Hepatocyte (in vitro differentiated cells): ENCODE measurements at places on chromosomes 11 and 22.

GRCh38 chr11:256952-257737, 20.4 kb downstream of the PSMD13 start:
- no peak for DNase-seq

GRCh38 chr11:69487849-69488542, 6.5 kb downstream of the LINC01488 start:
- DNase-seq: no peak

DNA sequence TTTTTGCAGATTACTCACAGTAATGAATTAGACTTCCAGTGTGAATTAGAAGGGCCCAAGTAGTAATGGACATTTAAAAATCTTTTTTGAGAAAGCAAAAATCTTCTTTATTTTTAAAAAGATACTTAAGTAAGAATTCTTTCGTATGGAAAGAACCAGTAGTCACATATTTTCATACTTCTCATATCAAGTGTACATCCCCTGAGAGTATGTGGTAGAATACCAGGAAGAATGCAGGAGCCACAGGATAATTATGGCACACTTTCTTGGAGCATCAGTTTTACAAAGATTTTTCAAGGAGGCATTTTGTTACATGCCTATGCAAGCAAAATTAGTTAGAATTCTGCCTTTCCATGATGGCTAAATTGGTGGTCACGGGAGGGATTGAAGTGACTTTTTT, 28.1 kb downstream of the POLD3 start:
- DNase-seq: no peak

DNA sequence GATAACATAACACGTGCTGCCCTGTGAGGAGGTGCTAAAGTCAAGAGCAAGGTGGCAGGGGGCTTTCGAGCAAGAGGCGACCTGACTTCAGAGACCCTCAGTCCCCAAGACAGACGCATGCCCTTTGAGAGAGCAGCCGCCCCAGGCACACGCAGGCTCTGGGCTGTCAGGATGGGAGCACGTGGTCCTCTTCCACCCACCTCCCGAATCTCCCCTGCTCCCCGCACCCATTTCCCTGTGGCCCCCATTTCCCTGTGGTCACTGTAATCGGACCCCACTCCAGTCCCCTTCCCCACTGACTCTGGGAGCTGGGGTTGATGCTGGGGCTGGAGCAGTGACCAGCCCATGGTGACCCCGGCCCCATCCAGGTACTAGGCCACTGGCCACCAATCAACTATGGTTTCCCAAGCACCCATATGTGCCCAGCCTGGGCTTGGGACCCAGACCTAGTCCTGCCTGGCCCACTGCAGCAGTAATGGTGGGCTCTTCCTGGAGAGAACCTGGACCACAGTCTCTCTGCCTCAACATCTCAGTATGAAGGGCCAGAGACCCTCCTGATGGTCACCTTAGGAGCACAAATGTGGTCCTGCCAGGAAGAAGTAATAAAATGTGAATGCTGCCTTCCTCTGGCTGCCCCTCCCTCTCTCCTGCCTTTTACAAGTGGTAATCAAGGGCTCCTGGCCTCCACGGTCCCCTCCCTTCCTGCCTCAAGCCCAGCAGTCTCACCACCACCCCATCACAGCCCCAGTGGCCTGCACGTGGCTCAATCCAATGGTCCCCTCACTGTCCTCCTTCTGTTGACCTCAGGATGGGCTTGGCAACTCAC, 39.0 kb downstream of the IGLL5 start:
- no peak for DNase-seq

DNA sequence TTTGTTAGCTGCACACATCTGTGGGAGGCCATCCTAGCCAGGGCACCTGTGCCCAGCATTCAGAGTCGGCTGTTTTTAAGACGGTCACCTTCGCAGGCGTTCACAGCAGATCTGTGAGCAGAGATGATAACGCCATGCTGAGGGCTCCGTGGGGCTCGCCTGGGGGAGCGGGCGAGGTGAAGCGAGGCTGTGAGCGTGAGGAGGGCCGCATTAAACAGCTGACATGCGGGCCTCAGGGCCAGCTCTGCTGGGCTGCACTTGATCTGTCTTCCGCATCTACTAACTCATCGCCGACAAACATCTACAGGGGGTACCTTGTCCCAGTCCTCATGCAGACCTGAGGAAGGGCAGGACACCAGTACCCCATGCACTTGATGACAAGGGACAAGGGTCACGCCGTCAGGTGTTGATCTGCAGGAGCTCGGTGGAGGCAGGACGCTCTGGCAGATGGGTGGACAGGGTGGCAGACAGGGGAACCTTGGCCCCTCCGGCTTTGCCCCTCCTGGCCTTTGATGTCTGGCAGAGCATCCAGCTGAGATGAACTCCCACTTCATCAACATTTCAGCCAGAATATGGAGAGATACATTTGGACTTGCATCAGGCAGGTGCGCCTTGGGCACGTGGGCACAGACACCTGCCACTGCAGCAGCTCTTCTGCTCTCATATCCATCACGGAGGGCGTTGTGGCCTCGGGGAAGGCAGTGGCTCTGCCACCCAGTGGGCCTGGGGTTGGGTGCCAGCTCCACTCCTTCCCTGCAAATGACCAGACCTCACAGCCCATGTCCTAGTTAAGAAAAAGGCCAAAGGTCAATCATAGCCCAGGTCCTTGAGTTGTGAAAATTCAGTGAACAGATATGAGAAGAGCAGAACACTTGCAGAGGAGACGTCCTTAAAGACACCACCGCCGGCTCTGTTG, 822.9 kb downstream of the BRD1 start:
- DNase-seq: no peak

DNA sequence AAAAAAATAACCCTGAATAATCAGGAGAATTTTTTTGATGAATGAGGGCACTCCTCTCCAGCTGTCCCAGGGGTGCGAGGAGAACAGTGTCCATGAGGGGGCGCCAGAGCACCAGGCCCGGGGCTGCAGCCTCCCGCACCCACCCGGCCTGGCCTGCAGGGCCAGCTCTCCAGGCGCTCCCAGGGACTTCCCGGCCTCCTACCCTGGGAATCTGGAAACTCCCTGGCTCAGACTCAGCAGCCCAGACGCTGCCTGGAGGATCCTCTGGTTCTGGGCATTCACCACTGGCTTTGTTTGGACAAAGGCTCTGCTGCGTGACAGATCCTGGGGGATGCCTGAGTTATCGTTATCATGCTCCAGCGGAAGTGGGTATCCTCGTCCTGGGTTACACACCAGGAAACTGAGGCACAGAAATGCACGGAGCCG, 31.0 kb downstream of the MCM5 start:
- DNase-seq: peak; percentile 94

- no peak for DNase-seq
These were observed 35.0 kb downstream of the POLD3 start for GRCh38 chr11:74627381-74627780.

DNA sequence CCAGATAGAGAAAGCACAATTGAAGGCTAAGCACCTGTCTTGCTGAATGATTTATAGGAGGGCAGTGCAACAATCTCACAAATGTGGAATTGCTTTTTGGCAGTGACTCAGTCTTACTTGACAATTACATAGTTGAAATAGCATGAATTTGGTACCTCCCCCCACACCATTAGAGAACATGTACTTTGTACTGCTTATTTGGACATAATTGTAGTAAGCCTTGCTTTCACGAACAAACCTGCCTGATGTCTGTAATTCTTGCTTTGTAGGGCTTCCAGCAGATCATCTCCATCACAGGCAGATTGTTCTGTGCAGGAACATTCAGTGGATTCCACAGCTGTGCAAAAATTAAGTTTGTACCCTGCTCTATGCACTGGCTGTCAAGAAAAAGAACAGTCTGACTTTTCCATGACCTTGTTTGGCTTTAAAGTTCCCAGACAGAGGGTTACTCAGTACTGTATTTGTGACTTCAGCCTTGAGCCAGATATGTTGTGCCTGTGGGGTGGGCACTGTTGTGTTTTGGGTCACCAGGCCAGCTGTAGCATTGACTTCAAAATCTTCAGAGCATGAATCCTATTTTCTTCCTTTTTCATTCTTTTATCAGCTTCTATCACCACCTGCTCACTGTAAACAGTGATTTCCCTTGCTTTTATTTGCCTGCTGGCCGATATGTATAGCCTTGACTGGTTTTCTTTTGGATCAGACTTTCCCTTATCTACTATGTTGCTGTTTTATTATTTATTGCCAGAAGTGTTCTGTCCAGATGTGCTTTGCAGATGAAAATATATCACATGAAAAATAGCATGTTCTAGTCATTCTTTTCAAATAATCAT, 941.0 kb upstream of the CHORDC1 start:
- DNase-seq: peak; percentile 35

- DNase-seq: peak; percentile 67
These were observed 40.5 kb downstream of the IL18BP start for GRCh38 chr11:72039031-72039855.

DNA sequence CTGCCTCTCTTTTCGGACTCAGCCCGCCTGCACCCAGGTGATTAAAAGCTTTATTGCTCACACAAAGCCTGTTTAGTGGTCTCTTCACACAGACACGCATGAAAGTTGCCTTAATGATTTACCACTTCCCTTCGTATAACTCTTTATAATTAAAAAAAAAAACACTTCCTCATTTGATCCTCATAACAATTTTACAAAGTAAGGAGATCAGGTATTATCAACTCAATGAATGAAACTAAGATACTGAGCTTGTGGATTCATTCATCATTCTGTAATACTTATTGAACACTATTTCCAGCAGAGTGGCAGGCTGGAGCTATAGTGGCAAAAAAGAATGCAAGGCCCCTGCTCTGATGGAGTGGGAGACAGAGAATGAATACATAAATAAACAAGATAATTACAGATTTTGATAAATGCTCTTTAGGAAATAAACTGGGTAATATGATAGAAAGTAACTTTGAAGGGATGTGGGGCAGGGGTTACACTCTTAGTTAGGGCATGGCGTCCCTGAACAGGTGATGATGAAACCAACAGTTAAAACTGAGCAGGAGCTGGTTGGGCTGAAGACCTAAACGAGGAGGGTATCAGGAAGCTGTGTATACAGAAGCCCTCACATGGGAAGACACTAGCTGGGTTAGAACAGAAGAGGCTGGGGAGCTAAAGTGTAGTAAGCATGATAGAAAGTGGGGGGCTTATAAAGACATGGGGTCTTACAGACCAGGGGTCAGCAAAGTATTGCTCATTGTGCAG, 5.4 kb upstream of the CRTAM start:
- no peak for DNase-seq

GRCh38 chr11:68488623-68489022, 28.1 kb downstream of the PPP6R3 start:
- DNase-seq: no peak

- DNase-seq: no peak
These were observed 1412.2 kb downstream of the BRD1 start for GRCh38 chr22:48415520-48415919.

DNA sequence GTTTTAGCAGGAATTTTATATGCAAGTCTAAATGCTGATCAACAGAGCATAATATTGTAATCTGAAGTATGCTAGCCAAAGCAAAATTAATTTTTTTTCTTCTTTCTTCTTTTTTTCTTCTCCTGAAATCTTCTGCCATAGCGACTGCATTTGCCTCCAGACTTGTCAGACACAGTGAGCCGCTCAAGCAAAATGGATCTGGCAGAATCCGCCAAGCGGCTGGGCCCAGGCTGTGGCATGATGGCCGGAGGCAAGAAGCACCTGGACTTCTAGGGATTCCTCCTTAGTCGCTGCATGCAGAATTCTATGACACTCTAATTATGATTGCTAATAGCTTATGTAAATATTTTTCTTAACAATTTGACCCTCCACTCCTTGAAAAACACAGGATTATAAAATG, 27.9 kb downstream of the PAX6 start:
- no peak for DNase-seq

- no peak for DNase-seq
These were observed 520.8 kb downstream of the BRD1 start for GRCh38 chr22:49306632-49307480.

- DNase-seq: no peak
These were observed 25.5 kb downstream of the EMID1 start for GRCh38 chr22:29230972-29231875.

DNA sequence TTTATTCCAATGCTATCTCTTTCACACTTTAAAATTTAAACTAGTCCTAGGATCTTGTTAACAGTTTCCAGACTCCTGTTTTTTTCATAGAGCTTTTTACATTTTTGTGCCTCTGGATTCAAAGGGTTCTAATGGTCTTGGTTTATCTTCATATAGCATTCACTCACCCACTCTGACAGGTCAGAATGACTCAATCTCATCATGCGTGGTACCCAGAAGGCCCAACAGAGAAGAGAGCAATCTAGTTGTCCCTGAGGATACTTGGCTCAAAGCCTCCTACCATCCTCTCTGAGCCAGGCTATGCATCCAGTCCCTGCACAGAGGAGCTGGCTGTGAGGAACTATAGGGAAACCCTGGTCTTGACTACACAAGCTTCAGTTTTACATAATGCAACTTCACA, 27.5 kb downstream of the MAML2 start:
- DNase-seq: no peak

DNA sequence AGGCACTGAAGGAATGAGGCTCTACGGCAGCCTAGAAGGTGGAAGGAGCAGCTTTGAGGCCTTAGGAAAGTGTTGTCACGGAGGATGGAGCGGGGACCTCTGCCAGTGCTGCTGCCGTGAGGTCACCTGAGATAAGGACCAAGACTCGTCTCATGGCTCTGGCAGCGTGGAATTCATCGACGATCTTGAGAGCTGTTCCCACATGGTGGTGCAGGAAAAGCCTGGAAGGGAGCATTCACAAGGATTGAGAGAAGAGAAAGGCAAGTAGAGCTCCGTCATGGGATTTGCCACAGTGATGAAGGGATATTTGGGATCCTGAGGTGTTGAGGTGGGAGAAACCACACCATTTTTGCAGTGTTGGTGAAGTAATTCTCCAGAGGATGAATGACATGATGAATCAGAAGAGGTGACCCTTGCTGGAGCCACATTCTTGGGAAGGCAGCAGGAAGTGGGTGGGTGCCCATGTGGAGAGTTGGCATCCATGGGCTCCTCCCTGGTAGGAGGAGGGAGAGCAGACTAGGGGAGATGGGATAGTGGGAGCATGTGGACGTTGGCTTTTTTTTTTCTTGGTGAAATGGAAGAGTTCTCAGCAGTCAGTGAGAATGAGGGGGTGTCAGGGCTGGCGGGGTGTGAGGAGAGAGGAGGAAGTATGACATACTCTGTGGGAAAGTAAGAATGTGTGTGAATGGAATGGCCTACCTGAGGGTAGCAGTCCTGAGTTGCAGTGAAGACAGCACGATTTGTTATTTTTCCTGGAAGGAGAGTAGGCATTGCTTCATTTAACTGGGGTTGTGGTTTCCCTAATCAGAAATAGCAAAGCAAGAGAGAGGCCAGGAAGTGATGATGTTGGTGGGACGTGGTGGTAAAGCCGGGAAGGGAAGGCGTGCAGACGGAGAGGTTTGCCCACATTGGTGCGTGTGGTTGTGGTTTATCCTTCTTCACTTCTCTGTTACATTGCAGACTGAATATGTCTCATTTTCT, 11.1 kb downstream of the PPP6R3 start:
- no peak for DNase-seq

DNA sequence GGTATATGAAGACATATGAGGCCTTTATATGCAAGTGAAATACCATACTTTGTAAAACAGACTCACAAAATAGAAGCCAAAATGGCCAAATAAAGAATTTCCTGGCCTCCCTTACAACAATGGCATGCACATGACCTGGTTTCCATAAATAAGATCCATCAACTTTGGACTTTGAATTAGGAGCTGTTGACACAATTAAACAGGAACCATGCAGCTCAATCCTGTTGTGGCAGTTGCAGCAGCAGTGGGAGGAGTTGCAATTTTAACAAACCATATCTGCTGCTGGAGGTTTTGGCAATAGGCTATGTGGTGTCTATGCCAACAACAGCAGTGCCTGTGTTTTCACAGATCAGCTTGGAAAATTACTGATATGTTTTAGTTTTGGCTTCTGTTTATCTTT, 818.6 kb downstream of the FAM181B start:
- DNase-seq: peak; percentile 6

- DNase-seq: no peak
These were observed 90.8 kb upstream of the APOA1 start for GRCh38 chr11:116928102-116928777.
